ENCODE measurements at places on chromosomes 2 and 18.

DNA sequence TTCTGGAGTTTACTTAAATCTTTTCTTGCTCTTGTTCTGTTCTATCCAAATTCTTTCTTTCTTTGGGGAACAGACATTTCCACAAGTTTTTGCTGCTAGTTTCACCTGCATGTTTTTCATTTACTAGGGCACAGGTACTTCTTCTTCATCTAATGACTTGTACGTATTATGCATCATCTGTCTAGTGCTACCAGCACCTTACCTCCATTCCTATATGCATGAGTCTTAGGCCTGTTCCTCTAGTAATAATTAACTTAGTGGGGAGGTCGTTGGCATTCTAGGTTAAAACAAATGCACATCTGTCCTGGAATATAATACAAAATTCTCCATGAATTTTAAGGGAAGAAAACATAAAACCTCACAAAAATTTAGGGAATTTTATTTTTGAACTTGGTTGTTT, 164.5 kb upstream of the STON1 start:
- H3K4me1 ChIP-seq = peaks cover 10% of the 10 kb centered on the region
- DNase-seq = no peak
- H3K27me3 ChIP-seq = no peaks in the 10 kb centered on the region
- H3K27ac ChIP-seq = no peak overlapping the region
- no peak overlapping the region for H3K4me3 ChIP-seq

- H3K27me3 ChIP-seq = no peaks in the 10 kb centered on the region
- H3K36me3 ChIP-seq = no peaks in the 10 kb centered on the region
- no peak for DNase-seq
- H3K4me3 ChIP-seq = no peak overlapping the region
- no peak overlapping the region for H3K27ac ChIP-seq
- no peaks in the 10 kb centered on the region for H3K4me1 ChIP-seq
Observed at GRCh38 chr2:8096484-8096883, 585.4 kb upstream of the ID2 start.

GRCh38 chr2:134231965-134232340, 21.9 kb upstream of the MGAT5 start:
- no peak overlapping the region for H3K4me3 ChIP-seq
- no peaks in the 10 kb centered on the region for H3K36me3 ChIP-seq
- H3K27ac ChIP-seq = peak overlapping the region; percentile 26
- DNase-seq = no peak
- H3K27me3 ChIP-seq = no peaks in the 10 kb centered on the region
- H3K4me1 ChIP-seq = peaks cover 63% of the 10 kb centered on the region

DNA sequence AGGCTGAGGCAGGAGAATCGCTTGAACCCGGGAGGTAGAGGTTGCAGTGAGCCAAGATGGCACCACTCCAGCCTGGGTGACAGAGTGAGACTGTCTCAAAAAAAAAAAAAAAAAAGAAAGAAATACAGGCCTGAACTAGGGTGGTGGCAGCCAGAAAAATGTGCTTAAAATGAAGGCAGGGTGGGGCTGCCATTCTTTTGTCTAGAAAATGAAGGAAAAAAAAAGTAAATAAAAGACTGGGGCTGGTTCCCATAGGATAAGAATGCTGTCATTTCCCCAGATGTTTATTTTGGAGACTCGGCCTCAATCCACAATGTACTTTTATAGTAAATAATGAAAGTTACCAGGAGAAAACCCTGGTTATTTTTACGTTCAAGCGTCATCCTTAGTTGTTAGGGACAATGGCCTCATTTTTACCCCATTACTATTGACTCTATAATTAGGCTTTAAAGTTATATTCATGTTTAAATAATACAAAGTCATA, 58.9 kb downstream of the ATP8B1 start:
- H3K36me3 ChIP-seq = no peaks in the 10 kb centered on the region
- DNase-seq = no peak
- no peaks in the 10 kb centered on the region for H3K4me1 ChIP-seq
- H3K27me3 ChIP-seq = no peaks in the 10 kb centered on the region

- H3K4me3 ChIP-seq = no peak overlapping the region
- H3K36me3 ChIP-seq = peaks cover 25% of the 10 kb centered on the region
- no peak for DNase-seq
- H3K27me3 ChIP-seq = no peaks in the 10 kb centered on the region
- no peak overlapping the region for H3K27ac ChIP-seq
Observed at GRCh38 chr2:43899589-43899988, 60.8 kb downstream of the ABCG8 start.

DNA sequence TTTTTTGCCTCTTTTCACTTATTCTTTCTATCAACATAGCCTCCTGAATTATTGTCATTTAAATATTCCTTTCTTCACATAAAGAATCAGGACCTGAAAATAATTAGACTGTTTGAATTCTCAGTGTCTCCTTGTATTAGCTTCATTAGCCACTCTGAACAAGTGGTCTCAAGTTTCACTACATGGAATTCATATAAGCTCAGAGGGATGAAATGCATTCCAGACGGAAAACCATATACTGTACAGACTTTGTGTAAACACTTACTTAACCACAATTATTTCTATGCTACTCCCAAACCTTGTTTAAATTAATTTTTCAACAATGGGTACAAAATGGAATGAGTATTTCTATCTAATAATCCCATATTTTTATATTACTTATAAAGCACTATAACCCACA, 53.4 kb downstream of the CHN1 start:
- no peaks in the 10 kb centered on the region for H3K36me3 ChIP-seq
- H3K4me3 ChIP-seq = no peak overlapping the region
- H3K27me3 ChIP-seq = no peaks in the 10 kb centered on the region
- no peak for DNase-seq
- H3K4me1 ChIP-seq = no peaks in the 10 kb centered on the region
- H3K27ac ChIP-seq = no peak overlapping the region

- H3K27me3 ChIP-seq = no peaks in the 10 kb centered on the region
- no peak overlapping the region for H3K4me3 ChIP-seq
- H3K27ac ChIP-seq = no peak overlapping the region
- no peak for DNase-seq
Observed at GRCh38 chr2:143815082-143815481, 685.9 kb downstream of the ARHGAP15 start.

DNA sequence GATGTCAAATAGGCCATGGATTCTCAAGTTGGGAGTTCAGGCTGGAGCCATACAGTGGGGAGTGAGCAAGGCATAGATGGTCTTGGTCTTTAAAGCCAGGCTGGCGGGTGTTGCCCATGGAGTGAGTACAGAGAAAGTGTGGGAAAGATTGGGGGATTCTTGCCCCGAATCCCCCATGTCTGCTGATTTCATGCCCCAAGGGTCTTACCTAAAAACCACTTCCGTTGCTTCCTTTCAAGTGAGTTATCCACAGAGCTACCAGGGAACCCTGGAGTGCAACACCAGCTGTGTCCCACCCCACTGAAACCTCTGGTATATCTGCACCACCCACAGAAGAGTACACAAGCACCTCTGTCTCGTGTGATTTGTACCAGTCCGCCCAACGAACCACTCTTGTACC, 31.4 kb downstream of the FHOD3 start:
- H3K36me3 ChIP-seq = no peaks in the 10 kb centered on the region
- no peaks in the 10 kb centered on the region for H3K4me1 ChIP-seq
- no peak overlapping the region for H3K27ac ChIP-seq
- H3K4me3 ChIP-seq = no peak overlapping the region
- no peaks in the 10 kb centered on the region for H3K27me3 ChIP-seq

DNA sequence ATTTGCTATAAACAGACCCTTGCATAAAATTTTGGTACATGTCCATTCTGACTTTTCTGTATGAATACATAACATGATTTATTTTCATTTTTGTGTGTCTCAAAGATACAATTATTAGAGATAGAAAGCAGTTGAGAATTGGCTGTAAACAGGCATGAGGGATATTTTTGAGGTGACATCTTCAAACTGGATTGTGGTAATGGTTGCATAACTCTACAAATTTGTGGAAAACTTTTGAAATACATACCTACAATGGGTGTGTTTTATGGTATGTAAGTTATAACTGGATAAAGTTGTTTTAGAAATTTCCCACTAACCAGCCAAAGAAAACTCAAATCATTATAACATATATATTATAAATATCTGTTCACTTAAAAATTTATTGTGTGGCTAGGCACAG, 39.6 kb downstream of the GREB1L start:
- no peak for DNase-seq
- H3K4me1 ChIP-seq = no peaks in the 10 kb centered on the region
- no peaks in the 10 kb centered on the region for H3K36me3 ChIP-seq
- no peaks in the 10 kb centered on the region for H3K27me3 ChIP-seq

GRCh38 chr2:240502430-240503121, 55.2 kb downstream of the ANKMY1 start:
- no peak overlapping the region for H3K4me3 ChIP-seq
- H3K27me3 ChIP-seq = no peaks in the 10 kb centered on the region
- H3K36me3 ChIP-seq = no peaks in the 10 kb centered on the region

DNA sequence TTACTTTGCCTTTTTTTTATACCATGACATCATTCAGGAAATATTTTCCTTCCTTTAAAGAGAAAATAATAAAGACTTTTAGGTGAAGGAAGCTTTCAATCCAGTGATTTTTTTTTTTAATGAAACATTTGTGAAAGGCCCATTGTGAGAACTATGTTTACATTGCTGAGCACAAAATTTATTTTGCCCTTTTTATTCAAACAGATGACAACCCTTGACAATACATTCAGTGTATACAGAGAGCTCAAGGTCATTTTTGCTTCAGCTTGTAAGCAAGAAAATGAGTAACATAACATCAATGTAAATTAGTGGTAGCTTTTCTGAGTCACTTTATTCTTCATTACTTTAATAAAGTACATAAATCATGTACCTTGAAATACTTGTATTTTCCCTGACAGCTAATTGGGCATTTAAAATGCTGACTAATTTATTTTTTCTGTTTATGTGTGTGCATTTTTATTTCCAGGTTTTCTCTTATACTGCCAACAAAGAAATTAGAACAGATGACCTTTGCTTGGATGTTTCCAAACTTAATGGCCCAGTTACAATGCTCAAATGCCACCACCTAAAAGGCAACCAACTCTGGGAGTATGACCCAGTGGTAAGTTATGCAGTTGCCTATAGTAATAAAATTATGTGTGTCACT, 121.6 kb downstream of the GALNT1 start:
- H3K27me3 ChIP-seq = no peaks in the 10 kb centered on the region
- no peaks in the 10 kb centered on the region for H3K4me1 ChIP-seq
- H3K4me3 ChIP-seq = no peak overlapping the region
- no peaks in the 10 kb centered on the region for H3K36me3 ChIP-seq

GRCh38 chr18:77016936-77017335, 115.6 kb downstream of the MBP start:
- no peaks in the 10 kb centered on the region for H3K4me1 ChIP-seq
- H3K4me3 ChIP-seq = no peak overlapping the region
- no peaks in the 10 kb centered on the region for H3K36me3 ChIP-seq
- H3K27ac ChIP-seq = no peak overlapping the region

DNA sequence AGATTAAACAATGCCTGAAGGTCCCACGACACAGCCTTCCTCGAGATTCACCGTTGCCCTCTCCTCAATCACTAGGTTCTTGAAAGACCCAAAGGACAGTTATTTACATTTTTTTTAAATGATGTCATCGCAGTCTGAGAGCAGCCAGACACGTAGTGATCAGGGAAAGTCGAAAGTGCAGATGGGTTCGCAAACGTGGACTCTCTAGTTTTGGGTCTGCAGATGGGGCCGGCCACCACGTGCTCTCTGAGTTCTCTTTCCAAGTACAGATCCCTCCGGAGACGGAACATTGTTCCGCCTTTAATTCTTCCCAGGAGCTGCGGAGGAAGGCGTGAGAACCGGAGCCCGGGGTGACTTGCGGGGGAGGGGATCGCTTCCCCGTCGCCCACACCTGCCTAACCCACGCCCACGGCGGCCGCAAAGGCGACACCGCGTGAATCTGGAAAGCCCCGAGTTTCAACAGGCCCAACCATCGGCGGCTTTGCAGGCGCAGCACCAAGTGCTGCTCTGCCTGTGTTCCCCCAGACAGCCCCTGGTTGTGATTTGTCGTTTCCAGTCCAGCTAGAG, 54.3 kb downstream of the PKDCC start:
- H3K4me3 ChIP-seq = peak overlapping the region; percentile 74
- peak; percentile 98 for DNase-seq
- H3K4me1 ChIP-seq = peaks cover 84% of the 10 kb centered on the region
- peak overlapping the region; percentile 97 for H3K27ac ChIP-seq
- H3K36me3 ChIP-seq = no peaks in the 10 kb centered on the region
- H3K27me3 ChIP-seq = no peaks in the 10 kb centered on the region

DNA sequence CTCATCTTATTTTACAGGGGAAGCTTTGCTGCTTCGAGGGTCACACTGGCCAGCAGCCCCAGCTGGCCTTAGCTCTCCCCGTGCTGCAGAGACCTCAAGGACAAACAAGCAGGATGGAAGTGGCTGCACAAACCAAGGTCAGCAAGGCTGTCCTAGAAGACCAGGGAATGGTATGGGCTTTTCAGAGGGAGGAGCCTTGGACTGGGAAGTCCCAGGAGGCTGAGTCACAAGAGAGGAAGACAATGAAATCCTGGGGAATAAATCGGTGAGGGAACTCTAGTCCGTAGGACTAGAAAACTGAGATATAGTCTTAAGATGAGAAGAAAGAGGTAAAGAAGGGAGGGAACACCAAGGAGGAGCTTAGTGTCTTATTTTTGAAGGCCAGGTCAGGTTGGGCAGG, 15.7 kb downstream of the CREG2 start:
- H3K4me3 ChIP-seq = no peak overlapping the region
- H3K4me1 ChIP-seq = peaks cover 9% of the 10 kb centered on the region
- DNase-seq = no peak
- H3K27me3 ChIP-seq = no peaks in the 10 kb centered on the region
- H3K27ac ChIP-seq = no peak overlapping the region
- H3K36me3 ChIP-seq = no peaks in the 10 kb centered on the region

GRCh38 chr2:8319219-8319618, 362.6 kb upstream of the ID2 start:
- peaks cover 1% of the 10 kb centered on the region for H3K4me1 ChIP-seq
- H3K27ac ChIP-seq = no peak overlapping the region
- H3K4me3 ChIP-seq = no peak overlapping the region
- no peaks in the 10 kb centered on the region for H3K36me3 ChIP-seq
- H3K27me3 ChIP-seq = no peaks in the 10 kb centered on the region
- no peak for DNase-seq

DNA sequence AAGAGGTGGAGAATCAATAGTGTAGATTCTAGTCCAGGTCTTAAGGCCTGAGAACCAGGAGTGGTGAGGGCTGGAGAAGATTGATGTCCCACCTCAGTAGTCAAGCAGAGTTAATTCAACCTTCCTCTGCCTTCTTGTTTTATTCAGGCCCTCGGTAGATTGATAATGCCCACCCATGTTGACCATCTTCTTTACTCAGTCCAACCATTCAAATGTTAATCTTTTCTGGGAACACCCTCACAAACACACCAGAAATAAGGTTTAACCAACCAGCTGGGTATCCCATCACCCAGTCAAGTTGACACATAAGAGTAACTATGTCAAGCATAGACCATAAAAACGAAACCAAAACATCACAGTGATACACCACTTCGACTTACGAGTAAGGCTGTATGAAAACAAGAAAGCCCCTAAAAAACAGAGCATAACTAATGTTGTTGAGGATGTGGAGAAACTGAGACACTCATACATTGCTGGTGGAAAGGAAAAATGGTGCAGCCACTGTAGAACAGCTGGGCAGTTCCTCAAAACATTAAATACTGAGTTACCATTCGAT, 57.5 kb downstream of the SLC35F5 start:
- peaks cover 23% of the 10 kb centered on the region for H3K4me1 ChIP-seq
- H3K27ac ChIP-seq = no peak overlapping the region
- peak overlapping the region; percentile 14 for H3K4me3 ChIP-seq
- no peak for DNase-seq

- H3K4me1 ChIP-seq = no peaks in the 10 kb centered on the region
- H3K27ac ChIP-seq = no peak overlapping the region
- no peaks in the 10 kb centered on the region for H3K27me3 ChIP-seq
- H3K4me3 ChIP-seq = no peak overlapping the region
- H3K36me3 ChIP-seq = no peaks in the 10 kb centered on the region
Observed at GRCh38 chr2:25620077-25620476, 53.3 kb downstream of the DTNB start.

- no peaks in the 10 kb centered on the region for H3K4me1 ChIP-seq
- no peaks in the 10 kb centered on the region for H3K36me3 ChIP-seq
- no peak overlapping the region for H3K27ac ChIP-seq
- H3K27me3 ChIP-seq = no peaks in the 10 kb centered on the region
- no peak overlapping the region for H3K4me3 ChIP-seq
- DNase-seq = peak; percentile 29
Observed at GRCh38 chr2:2825516-2826208, 494.6 kb upstream of the MYT1L start.
